Pons (tissue), 1 donor: ENCODE measurements at places on chromosomes 1 and 21.

- DNase-seq = no peak
These were observed 308.1 kb downstream of the CTH start for GRCh38 chr1:70719154-70719553.

- DNase-seq = peak; percentile 41
These were observed 1.1 kb upstream of the RCAN3 start for GRCh38 chr1:24501371-24502064.

DNA sequence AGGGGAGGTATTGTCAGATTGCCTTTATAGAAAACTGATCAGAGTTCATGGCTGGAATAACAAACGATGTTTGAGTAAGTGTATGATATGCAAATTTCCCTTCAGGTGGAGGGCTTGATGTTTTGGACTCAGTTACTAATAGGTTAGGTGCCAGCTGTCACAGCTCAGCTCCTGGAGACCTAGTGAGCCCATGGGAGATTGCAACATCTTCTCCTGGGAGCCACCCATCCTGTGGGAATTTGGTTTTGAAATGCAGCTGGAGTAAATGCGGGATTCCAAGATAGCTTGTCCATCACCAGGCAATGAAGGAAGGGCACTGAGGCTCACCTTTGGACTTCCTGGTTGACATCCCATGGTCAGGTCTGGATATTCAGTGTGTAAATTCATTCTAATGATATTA, 211.4 kb upstream of the NRIP1 start:
- DNase-seq = no peak

DNA sequence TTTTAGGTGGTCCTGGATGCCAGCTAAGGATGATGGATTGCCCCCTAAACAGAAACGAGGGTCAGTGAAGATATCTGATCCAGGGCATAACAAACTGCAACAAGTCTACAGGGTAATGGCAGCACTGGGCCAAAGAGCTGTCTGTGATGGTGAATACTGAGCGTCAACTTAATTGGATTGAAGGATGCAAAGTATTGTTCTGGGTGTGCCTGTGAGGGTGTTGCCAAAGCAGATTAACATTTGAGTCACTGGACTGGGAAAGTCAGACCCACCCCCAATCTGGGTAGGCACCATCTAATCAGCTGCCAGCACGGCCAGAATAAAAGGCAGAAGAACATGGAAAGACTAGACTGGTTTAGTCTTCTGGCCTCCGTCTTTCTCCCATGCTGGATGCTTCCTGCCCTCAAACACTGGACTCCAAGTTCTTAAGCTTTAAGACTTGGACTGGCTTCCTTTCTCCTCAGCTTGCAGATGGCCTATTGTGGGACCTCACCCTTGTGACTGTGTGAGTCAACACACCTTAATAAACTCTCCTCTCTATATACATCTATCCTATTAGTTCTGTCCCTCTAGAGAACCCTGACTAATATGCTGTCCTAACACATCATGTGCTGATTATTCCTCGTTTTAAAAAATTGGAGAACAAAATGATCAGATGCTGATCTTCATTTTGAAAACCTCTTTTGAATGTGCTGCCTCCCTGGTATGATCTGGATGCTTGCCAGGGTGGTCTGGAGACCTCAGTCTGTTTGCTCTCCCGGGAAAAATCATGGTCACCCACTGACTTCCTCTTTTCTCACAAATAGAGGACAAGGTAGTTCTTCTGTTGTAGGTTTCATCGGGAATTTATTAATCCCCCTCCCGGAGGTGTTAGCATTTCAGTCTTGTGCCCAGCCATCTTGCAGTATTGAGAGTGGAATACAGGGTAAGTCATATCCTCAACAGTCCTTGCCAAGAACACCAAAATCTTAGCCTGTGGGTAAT, 234.7 kb downstream of the SETD4 start:
- DNase-seq = no peak

DNA sequence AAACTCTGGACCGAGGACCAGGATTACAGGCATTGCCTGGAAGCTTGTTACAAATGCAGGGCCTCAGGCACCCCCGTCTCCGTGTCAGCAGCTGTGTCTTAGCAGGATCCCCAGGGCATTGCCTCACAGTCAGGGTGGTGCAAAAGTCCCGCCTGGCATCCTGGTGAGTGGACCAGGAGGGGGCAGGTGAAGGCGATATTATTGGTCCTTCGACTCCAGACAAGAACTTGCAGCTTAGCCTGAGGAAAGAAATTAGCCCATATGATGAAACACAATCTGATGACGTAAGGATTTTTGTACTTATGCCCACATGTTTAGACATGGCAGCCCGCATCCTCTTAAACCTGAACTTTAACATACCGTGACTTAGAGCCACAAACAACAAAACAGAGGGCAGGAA, 40.8 kb downstream of the RSPH1 start:
- DNase-seq = no peak

DNA sequence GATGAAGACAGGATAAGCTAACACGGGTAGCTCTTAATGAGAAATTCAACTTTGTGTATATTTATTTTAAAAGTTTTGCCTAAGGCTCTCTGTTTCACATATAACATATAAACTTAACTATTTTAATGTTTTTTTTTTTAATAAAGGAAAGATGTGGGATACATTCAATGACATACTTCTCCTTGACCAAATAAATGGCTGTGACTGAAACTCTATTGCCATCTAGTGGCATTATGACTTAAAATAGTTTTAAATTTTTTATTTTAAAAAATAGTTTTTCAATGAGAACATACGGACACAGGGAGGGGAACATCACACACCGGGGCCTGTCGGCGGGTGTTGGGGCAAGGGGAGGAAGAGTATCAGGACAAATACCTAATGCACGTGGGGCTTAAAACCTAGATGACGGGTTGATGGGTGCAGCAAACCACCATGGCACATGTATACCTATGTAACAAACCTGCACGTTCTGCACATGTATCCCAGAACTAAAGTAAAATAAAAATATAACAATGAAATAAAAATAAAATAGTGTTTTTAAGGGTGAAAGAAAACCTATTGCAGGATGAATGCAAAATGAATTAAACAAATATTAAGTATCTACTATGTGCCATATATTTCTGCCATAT, 83.4 kb downstream of the LYST start:
- peak; percentile 38 for DNase-seq

DNA sequence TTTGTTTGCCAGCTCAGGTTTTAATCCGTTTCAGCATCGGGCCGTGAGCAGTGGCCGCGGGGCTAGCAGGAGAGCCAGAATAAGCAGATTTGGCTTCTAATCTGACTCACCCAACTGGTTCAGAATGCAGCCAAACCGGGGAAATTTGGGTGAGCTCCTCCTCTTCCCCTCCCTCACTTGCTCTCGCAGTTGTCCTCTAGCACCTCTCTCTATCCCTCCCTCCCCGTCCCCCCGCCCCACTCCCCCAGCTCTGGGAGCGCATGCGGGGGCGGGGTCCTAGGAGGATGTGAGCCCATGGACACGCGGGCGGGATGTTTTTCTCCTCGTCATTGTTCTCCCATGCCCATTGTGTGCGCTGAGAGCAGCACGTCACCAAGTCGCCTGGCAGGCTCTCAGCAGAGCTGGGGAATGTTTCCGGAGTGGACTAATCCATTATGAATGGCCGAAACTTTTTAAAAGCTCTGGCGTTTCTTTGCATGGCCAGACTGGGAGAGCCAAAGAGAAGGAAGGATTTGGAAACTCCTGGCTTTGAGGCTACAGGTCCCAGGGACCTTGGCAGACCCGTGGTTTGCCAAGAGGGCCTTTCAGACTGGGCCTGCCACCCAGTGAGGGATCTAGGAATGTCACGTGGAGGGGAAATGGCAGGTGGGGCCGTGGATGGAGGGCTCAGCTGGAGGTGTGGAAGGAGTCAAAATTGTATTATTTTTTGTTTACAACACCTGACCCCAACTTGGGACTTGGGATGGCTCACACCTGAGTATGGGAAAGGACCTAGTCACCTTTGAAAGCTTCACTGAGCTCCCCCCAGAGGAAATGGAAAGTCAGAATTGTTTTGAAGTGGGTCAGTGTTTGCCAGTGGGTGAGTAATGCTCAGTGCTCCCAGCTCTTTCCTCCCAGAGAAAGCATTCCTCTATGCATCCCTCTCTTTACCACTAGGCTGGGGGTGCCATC, 39.2 kb downstream of the CDK18 start:
- DNase-seq = peak; percentile 90

DNA sequence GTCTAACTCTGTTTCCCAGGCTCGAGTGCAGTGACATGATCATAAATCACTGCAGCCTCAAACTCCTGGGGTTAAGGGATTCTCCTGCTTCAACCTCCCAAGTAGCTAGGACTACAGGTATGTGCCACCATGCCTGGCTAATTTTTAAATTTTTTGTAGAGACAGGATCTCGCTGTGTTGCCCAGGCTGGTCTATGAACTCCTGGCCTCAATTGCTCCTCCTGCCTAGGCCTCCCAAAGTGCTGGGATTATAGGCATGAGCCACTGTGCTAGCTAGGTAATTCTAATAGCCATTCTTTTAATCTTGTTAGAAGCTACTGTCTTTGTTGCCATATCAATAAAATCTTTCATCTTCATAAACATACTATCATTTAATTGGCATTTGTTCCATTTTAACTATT, 13.8 kb upstream of the MAST2 start:
- DNase-seq = no peak

GRCh38 chr1:13517193-13517812, 3.5 kb upstream of the LRRC38 start:
- peak; percentile 8 for DNase-seq

- no peak for DNase-seq
These were observed 22.8 kb upstream of the POFUT2 start for GRCh38 chr21:45310459-45310858.
